ENCODE measurements at places on chromosomes 5 and 9.
A peak's percentile ranks its signal among the peaks of the same experiment; 100 is the strongest.

DNA sequence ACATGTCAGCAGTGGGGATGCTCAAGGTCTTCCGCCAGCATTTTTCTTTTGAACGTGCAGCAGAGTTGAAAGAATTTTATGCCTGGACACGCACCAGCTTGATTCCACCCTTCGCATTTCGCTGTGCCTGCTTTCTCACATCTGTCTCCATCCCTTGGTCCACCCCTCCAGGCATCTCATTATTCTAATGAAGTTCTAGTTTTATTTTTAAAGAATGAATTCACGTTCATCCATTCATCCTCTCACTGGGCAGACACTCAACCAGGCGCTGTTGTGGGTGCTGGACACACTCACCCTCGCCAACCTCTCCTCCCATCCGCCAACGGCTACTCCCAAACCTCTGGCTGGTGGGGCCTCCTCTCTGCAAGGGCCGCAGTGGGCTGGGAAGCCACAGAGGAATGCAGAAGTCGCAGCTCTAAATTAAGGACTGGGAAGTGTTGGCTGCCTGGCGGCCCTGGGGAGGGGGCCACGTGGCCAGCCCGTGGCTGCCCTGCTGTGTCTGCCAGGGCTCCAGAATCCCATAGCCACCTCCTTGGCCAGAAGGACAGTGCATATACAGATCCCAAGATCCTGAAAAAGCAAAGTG lies 6.7 kb downstream of the SUSD3 start:
- DNase-seq = no peak

DNA sequence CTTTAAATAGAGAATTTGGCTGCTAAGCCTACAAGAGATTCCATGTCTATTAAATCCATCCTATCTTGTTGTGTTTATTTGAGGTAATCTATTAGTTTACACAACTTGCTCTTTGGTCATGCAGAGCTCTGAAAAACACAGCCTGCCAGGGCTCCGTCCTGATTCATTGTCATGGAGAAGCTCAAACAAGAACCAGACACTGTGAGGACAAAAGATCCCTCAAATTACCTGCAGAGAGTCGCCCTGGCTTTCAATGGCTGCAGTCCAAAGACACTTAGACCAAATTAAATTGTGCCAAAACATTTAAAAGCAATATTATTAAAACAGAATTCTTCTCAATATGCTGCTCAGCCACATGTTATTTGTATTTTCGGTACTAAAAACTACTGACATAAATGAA lies 60.1 kb downstream of the CDH18 start:
- no peak for DNase-seq

- DNase-seq = peak; percentile 78
Measured at GRCh38 chr5:56200971-56201666, 32.0 kb downstream of the ANKRD55 start.

GRCh38 chr5:99061711-99062110 lies 132.9 kb upstream of the CHD1 start:
- DNase-seq = no peak

Data from GM20000 (cell line).